ENCODE measurements at places on chromosomes 2 and 18. TPM values are rescaled to one million over a fixed set of nuclear protein-coding genes. Genes with fewer than 3 reads are reported as not detected.

GRCh38 chr2:286774-287392 is 1.0 kb downstream of the ALKAL2 start:
- no peak for DNase-seq

- DNase-seq, result no peak
Measured at GRCh38 chr2:2568411-2568810, 237.3 kb upstream of the MYT1L start.

Gene TM4SF20
- not detected for total RNA-seq

Gene SF3B6
- 59.7 TPM for total RNA-seq

DNA sequence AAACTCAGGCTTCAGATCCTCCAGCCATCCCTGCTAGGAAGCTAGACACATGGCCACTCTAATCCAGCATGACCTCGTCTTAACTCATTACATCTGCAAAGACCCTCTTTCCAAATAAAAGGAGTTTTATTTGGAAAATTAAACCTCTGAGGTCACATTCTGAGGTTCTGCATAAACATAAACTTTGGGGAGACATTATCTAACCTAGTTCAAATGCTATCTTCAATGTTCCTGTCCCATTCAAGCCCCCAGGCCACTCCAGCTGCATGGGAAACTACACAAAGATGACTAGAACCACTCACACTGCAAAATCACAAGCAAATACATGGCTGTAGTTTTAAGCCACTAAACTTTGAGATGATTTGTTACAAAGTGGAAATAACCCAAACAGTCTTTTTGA is 99.0 kb upstream of the RNF152 start:
- no peak for DNase-seq

- peak; percentile 77 for DNase-seq
Measured at GRCh38 chr18:11733031-11733430, 44.0 kb downstream of the GNAL start.

GRCh38 chr2:98348066-98348561 is 1.9 kb downstream of the CNGA3 start:
- no peak for DNase-seq

- DNase-seq, result no peak
Measured at GRCh38 chr2:128413014-128413717, 94.5 kb upstream of the HS6ST1 start.

DNA sequence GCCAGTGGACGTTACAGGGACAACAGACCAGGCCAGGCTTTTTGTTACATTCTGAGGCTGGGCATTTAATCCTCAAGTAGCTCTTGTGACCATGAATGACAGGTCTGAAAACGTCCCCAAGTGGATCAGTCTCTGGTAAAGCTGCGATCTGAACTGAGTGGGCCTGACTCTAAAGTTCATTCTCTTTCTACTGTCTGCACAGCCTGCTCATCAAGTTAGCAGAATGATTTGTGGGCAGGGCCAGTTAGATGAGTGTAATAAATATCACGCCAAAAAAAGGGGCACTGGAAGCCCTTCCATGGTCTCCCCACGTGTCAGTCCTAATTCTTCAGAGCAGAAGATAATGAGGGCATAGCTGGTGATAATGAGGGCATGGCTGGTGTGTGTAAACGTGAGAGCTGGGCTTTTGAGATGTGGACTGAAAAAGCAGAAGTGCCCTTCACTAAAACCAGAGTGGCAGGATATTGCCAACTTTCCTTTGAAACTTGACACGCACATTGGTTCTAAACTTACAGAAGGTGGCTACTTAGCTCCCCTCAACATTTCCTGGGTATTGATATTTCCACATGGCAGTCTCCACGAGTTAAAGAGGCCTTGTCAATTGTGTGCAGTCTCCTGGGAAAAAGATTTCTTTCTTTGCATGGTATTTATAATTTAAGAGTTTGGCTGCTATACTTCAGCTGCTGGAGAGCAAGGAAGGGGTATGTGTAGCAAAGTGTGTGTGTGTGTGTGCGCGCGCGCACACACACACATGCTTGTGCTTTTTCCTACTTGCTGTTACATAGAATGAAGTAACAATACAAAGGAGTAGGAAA is 72.7 kb upstream of the LYPD6B start:
- DNase-seq, result no peak

- DNase-seq, result no peak
Measured at GRCh38 chr2:174510583-174511189, 23.9 kb upstream of the GPR155 start.

Gene RSAD2
- total RNA-seq, result 2.4 TPM

Gene POTEC
- not detected for total RNA-seq

DNA sequence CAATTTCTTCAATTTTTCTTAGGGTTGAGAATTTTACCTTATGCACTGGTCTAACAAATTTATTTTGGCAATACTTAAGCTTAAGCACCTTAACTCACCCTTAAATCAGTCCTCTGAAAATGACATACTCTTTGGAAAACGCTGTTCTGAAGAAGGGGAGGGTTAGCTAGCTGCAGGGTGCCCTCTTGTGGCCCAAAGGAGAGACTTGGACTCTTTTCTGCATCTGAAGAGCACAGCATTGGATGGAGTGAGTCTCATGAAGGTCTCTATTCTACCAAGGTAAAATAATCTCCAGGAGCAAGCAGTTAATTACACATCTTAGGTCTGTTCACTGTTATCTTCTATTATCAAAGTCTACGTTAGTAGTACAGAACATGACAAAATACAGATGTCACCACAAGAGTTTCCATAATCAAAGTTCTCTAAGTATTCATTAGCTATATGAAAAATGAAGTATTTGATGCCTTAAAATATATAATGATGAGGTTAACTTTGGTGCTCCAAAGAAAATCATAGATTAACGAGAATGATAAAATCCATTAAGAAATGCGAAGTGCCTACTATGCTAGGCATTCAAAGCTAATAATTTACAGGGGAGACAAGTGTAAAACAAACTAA is 24.4 kb downstream of the PUM2 start:
- no peak for DNase-seq

- no peak for DNase-seq
Measured at GRCh38 chr2:42464631-42465030, 29.2 kb downstream of the KCNG3 start.

DNA sequence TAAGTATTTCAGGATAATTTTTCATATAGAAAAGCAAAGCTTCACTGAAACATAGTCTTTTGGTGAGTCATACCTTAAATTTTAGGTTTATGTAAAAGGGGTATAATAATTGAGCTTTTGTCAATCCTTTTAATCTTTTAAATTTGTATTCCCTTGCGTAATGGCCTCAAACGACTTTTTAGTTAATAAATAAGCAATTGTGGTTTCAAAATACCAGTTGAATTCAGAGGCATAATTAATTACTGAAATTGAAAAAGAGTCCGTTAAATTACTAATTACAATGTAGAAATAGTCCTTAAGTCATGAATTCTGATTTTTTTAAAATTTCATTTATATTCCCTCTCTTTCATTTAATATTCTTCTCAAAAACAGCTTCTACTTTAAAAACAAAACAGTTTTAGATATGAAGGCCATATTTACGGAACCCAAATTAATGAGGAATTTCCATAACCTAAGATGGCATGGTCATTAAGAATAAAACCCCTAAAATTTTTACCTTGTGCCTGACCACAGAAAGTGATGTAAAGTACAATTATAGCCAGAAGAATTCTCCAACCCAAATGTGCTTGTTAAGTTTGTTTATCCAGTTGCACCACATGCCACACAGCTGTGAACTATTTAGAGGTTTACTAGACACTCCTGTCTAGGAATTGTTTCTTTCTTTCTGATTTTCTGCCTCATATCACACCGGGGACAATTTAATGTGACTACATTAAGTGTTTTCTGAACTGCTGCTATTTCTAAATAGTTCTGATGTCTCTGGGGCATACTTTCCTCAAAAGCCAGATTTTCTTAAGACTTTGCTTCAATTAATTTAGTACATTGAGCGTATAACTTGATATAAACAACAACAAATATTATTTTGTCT is 60.7 kb upstream of the ITGA4 start:
- DNase-seq, result no peak

DNA sequence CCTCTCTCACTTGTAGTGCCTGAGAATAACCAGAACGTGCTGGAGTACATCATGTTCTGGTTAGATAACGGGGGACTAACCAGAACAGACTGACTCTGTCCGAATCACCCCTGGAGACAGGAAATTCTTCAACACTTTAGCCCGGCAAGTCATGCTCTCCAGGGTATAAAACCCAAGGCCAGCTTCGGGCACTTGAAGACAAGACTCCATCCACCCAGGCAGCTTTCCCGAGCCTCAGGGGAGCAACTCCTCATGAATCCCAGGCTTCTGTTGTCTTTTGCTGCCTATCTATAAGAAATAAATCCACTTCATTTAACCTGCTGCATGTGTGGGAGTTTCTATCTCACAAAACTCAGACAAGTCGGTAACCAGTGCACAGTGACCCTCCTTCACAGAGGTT is 99.6 kb downstream of the KCNF1 start:
- DNase-seq, result no peak

GRCh38 chr18:67290421-67290820 is 226.1 kb downstream of the DSEL start:
- no peak for DNase-seq

Gene MYOM1
- total RNA-seq, result 667 TPM

- DNase-seq, result no peak
Measured at GRCh38 chr2:118698564-118698963, 148.9 kb downstream of the EN1 start.

DNA sequence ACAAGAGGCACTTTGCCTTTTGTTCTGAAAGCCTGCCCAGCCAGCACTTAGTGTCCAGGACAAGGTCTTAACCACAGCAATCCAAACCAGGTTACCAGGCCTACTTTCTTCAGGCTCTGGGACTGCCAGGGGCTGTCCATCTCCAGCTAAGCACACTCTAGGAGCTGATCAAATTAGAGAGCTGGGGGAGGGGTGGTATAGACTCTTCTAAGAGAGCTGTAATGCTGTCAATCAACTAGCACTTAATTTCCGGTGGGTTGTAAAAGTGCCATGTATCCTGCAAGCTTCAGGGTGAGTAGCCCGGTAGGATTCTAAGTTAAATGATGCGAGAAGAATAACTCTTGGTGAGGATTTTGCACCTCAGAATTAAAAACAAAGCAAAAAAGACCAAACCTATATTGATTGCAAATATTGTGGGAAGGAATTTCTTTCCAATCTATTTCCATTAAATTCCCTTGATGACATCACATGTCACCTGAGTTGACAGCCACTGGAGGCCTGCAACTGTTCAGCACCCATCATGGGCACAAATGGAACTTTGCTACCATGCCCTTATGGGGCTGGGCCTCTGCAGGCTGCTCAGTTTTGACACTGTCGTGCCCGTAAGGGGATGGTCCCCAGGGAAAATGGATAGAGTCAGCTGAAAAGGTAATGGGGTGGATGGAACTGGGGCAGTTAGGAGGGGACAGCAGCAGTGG is 8.7 kb upstream of the COX7A2L start:
- DNase-seq, result no peak

Gene TUBA3E
- total RNA-seq, result 47.1 TPM

- no peak for DNase-seq
Measured at GRCh38 chr2:70527447-70528080, 26.1 kb downstream of the TGFA start.

GRCh38 chr2:1795261-1796231 is 51.2 kb upstream of the PXDN start:
- no peak for DNase-seq

Gene TLX2
- total RNA-seq, result not detected

GRCh38 chr18:67260841-67261240 is 255.7 kb downstream of the DSEL start:
- no peak for DNase-seq

- DNase-seq, result no peak
Measured at GRCh38 chr2:230134496-230135129, 65.9 kb upstream of the SLC16A14 start.

Gene TTC39C
- 4.6 TPM for total RNA-seq

DNA sequence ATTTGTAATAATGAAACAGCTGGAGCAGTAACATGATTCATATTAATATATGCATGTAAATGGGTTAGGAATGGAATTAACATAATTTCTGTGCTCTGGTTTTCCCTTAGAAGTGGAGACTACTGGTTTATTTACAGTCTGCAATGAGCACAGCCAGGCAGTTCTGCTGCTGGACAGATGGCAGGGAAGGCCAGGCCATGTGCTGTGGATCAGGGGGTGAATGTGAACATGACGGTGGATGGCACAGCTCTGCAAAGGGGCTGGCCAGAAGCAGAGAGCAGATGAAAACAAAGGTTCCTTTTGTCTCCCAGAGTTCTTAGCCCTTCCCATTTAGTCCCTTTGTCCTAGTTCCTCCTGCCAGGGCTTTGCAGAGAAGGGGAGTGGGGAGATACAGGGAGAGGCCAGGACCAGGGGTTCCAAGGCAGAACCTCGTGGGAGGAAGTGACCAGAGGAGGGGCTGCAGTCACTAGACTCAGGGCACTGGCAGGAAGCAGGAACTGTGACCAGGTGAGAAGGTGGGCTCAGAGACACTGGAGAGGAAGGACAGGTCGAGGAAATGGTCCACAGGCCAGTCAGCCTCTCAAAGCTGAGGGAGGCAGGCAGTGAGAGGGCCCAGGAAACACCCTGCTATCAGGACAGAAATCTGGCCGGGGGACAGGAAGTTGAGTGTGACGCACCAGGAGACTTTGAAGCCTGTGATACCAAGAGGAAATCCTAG is 112.9 kb upstream of the ATP8B1 start:
- no peak for DNase-seq

Gene SERPINB11
- not detected for total RNA-seq

- DNase-seq, result no peak
Measured at GRCh38 chr2:239791526-239792404, 233.4 kb downstream of the NDUFA10 start.

DNA sequence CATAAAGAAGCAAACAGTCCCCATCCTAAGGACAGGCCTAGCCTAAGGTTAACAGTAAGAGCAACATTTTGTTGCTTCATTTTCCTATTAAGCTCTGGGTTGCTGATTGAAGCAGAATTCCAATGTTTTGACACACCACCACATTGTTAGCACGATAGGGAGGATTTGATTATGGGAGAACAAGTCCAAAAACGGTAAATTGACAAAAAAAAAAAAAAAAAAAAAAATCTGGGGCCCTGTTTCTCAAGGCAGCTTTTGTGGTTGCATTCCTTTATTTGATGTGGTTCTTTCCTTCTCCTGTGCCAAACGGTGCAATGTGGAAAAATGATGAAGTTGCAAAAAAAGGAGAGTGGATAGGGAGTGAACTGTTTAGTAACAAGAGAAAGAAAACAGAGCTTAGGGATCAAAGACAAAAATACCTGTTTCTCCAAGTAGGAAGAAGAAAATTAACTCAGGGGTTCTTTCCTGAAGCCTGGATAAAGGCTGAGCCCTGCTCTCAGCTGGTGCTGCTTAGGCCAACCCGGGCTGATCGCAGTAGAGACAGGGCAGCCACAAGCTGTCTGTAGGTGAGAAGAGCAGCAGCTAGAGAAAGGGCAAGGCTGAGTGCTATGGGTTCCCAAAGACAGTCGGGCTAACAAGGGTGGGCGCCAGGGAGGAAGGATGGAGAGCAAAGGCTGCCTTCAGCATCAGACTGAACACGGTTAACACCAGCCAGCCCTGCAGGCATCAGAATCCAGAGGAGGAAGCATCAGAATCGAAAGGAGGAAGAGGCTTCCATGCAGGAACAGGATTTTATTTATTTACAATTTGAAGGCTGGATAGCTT is 167.8 kb upstream of the FOSL2 start:
- no peak for DNase-seq

Gene COLEC12
- 7.3 TPM for total RNA-seq

Gene LYG2
- not detected for total RNA-seq

GRCh38 chr2:199743415-199744120 is 107.4 kb downstream of the FTCDNL1 start:
- no peak for DNase-seq

- DNase-seq, result no peak
Measured at GRCh38 chr2:144596073-144596871, 76.4 kb upstream of the ZEB2 start.
